Endodermal cell (in vitro differentiated cells): ENCODE measurements at places on chromosomes 7 and 10.

DNA sequence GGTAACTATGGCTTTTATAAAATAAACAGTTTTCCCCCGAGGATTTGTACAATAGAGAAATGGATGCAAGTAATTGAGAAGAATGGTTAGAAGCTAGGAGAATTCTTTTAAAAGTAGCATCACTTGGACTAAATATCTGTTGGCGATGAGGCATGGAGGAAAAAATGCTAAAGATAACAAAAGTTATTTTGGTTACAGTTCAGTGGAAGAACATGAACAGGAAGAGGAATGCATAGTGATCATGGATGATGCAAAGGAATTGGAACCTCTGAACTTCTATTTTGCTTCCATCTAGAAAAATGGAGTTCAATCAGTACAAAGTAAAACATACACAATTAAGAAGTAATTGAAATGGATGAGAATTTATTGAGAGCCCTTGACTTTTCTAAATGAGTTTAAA, 32.9 kb downstream of the ENTPD1 start:
- H3K4me1 ChIP-seq, result peaks cover 6% of the 10 kb centered on the region
- H3K27me3 ChIP-seq, result no peaks in the 10 kb centered on the region
- no peak overlapping the region for H3K27ac ChIP-seq
- DNase-seq, result no peak

DNA sequence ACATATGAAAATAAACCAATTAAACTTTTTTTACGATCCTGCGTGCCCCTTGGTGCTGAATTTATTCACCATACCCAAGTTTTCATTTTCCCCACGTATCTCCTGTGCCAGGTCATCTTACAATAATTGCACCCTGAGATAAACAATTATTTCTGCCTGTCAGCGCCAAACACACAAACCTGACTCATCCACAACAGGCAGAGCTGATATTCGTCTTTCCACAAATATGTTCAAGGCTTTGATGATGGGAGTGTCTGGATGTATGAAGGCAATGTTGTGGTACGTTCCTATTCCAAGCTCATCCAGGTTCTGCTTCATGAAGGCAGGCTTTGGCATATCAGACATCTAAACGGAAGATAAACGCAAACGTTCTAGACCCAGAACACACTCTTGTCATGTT, 45.8 kb upstream of the RHEB start:
- no peaks in the 10 kb centered on the region for H3K27me3 ChIP-seq
- no peak overlapping the region for H3K4me3 ChIP-seq
- H3K4me1 ChIP-seq, result no peaks in the 10 kb centered on the region
- no peak overlapping the region for H3K27ac ChIP-seq
- DNase-seq, result no peak

- no peaks in the 10 kb centered on the region for H3K36me3 ChIP-seq
- H3K4me3 ChIP-seq, result no peak overlapping the region
- H3K4me1 ChIP-seq, result no peaks in the 10 kb centered on the region
- DNase-seq, result no peak
- H3K27ac ChIP-seq, result no peak overlapping the region
These were observed 257.1 kb downstream of the SFMBT2 start for GRCh38 chr10:7153750-7154149.

- DNase-seq, result no peak
- no peak overlapping the region for H3K27ac ChIP-seq
- H3K36me3 ChIP-seq, result no peaks in the 10 kb centered on the region
- H3K4me3 ChIP-seq, result no peak overlapping the region
These were observed 85.4 kb downstream of the CFTR start for GRCh38 chr7:117565226-117565625.

- H3K4me1 ChIP-seq, result peaks cover 2% of the 10 kb centered on the region
- H3K4me3 ChIP-seq, result no peak overlapping the region
- no peaks in the 10 kb centered on the region for H3K36me3 ChIP-seq
- no peaks in the 10 kb centered on the region for H3K27me3 ChIP-seq
These were observed 71.3 kb downstream of the PIP4K2A start for GRCh38 chr10:22643116-22643515.

DNA sequence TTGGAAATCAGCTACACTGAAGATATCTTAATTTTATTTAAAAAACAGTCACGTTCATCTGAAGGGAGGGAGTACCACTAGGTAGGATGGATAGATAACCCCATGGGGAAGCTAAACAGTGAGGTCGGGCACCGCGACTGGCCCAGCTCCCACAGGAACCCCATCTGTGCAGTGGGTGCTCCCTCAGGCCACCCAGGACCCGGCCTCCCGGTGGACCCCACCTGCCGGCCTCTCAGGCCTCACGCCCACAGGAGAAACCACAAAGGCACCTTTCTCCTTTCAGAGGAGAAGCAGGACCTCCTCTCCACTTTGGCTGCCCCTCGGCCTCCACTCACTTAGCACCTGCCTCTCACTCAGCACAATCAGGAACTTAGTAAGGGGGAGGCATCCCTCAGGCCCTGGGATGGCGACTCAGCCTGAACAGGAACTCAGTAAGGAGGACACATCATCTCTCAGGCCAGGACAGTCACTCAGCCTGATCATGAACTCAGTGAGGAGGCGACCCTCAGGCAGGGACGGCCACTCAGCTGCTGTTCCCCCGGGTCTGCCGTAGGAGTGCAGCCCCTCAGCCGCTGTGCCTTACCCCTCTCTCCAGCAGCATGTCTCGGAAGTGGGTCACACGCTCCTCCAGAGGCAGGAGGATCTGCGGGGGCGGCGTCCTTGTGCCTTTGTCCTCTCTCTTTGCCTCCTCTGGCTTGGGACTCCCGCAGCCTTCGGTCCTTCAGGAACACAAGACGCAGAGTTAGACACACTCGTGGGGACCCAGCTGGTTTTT, 195.1 kb downstream of the TCERG1L start:
- DNase-seq, result no peak
- H3K4me1 ChIP-seq, result no peaks in the 10 kb centered on the region
- H3K4me3 ChIP-seq, result no peak overlapping the region
- no peaks in the 10 kb centered on the region for H3K27me3 ChIP-seq
- H3K27ac ChIP-seq, result no peak overlapping the region

GRCh38 chr7:1885465-1886226, 215.6 kb downstream of the ELFN1 start:
- no peak overlapping the region for H3K4me3 ChIP-seq
- H3K27ac ChIP-seq, result no peak overlapping the region
- H3K27me3 ChIP-seq, result no peaks in the 10 kb centered on the region

DNA sequence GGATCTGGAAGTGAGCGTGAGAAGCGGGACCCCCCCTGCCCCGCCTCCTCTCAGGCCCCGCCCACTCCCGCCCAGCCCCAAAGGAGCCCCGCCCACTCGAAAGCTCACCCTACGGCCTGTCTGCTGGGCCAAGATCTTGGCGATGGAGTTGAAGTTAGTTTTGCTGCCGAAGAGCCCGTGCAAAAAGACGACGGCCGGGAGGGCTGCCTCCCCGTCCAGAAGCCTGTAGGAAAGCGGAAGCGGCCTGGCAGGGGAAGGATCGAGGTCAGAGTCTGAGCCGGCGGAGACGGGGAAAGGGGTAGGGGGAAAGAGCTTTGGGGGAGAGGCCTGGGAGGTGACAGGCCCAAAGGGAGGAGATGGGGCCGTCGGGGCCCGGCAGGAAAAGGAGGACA, 386 bp downstream of the ABHD11 start:
- H3K4me1 ChIP-seq, result peaks cover 7% of the 10 kb centered on the region
- DNase-seq, result peak; percentile 90
- peak overlapping the region; percentile 88 for H3K4me3 ChIP-seq
- H3K27ac ChIP-seq, result no peak overlapping the region

- no peaks in the 10 kb centered on the region for H3K36me3 ChIP-seq
- DNase-seq, result no peak
- no peak overlapping the region for H3K27ac ChIP-seq
- no peak overlapping the region for H3K4me3 ChIP-seq
These were observed 60.5 kb downstream of the SORBS1 start for GRCh38 chr10:95500649-95501048.

GRCh38 chr10:44395396-44395795, 10.5 kb upstream of the CXCL12 start:
- DNase-seq, result no peak
- no peak overlapping the region for H3K27ac ChIP-seq
- no peak overlapping the region for H3K4me3 ChIP-seq
- H3K27me3 ChIP-seq, result peaks cover 57% of the 10 kb centered on the region

DNA sequence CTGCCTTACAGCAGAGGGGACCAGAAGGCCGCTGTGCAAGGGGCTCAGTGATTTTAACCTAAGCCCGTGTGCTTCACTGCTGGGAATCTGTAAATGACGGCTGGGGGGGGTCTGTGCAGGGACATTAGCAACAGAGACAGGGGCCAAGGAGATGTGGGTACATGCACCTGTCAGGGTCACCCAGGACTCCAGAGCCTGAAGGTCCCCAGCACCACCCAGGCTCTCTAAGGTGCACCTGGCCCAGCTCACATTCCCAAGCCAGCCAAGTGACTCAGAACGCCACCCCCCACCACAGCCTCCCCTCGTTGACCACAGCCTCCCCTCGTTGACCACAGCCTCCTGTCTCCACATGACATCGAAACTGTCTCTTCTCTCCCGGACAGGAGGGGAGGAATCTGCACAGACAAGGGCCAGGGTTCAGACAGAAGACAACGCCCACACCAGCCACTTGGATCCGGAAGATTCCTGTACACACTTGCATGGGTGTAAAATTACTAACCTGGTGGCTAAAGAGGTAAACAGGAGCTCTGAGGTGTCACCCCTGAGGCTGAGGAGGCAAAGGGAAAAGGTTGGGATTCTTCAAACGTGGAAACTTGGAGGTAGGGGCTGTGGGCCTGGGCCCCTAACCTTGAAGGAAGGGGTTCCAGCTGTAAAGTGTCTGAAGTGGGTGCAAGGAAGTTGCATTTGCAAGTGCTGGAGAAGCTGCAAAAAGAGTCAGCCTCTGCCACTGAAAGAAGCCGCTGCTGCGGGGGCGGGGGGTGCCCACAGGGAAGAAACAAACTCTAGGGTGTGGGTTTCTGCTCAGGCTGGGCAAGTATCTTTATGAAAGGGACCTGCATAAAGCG, 27.0 kb downstream of the CALML3 start:
- H3K4me3 ChIP-seq, result no peak overlapping the region
- H3K27ac ChIP-seq, result no peak overlapping the region
- H3K4me1 ChIP-seq, result no peaks in the 10 kb centered on the region
- DNase-seq, result no peak
- no peaks in the 10 kb centered on the region for H3K27me3 ChIP-seq
- no peaks in the 10 kb centered on the region for H3K36me3 ChIP-seq

- H3K4me1 ChIP-seq, result no peaks in the 10 kb centered on the region
- no peak for DNase-seq
- H3K27me3 ChIP-seq, result no peaks in the 10 kb centered on the region
- no peak overlapping the region for H3K4me3 ChIP-seq
These were observed 377.1 kb upstream of the DPP6 start for GRCh38 chr7:153675131-153675530.

DNA sequence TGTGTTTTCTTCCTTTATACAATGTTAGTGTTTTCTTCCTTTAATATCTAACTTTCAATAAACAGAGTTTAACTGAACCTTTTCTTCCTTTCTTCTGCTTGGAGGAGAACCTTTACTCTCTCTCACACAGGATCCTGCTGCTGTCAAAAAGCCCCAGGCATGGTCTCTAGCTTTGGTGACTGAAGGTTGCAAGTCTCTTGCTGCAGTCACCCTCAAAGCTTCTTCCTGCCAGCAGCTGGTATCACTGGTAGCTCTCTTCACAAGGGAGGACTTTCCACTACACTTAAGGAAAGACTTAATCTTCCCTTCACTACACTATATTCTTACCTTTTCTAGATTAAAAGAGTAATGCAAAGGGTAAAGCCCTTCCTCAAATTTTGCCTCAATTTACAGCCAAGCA, 153.4 kb downstream of the SGMS1 start:
- H3K27me3 ChIP-seq, result no peaks in the 10 kb centered on the region
- H3K4me1 ChIP-seq, result no peaks in the 10 kb centered on the region
- peak overlapping the region; percentile 29 for H3K27ac ChIP-seq
- H3K36me3 ChIP-seq, result no peaks in the 10 kb centered on the region
- no peak overlapping the region for H3K4me3 ChIP-seq

GRCh38 chr10:36462194-36462593, 663.2 kb upstream of the ANKRD30A start:
- H3K4me1 ChIP-seq, result no peaks in the 10 kb centered on the region
- no peaks in the 10 kb centered on the region for H3K36me3 ChIP-seq
- DNase-seq, result no peak
- H3K4me3 ChIP-seq, result no peak overlapping the region
- H3K27ac ChIP-seq, result no peak overlapping the region

DNA sequence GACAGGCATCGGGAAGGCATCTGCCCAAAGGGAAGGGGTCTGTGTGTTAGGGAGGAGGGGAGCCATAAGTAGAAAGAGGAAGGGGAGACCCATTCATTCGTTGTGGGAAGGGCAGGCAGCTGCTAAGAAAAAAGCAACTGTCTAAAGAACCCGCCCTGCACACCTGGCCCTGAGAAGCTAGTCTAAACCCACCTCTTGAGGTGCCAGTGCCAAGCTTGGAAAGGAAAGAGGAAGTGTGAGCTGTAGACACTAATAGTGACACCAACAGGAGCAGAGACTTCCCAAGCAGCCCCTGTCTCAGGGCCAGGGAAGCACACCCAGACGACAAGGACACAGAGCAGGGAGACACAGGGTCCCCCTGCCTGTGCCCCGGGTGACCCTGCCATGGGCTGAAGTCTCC, 40.8 kb upstream of the PRSS58 start:
- DNase-seq, result no peak
- H3K27me3 ChIP-seq, result no peaks in the 10 kb centered on the region
- H3K4me3 ChIP-seq, result no peak overlapping the region

DNA sequence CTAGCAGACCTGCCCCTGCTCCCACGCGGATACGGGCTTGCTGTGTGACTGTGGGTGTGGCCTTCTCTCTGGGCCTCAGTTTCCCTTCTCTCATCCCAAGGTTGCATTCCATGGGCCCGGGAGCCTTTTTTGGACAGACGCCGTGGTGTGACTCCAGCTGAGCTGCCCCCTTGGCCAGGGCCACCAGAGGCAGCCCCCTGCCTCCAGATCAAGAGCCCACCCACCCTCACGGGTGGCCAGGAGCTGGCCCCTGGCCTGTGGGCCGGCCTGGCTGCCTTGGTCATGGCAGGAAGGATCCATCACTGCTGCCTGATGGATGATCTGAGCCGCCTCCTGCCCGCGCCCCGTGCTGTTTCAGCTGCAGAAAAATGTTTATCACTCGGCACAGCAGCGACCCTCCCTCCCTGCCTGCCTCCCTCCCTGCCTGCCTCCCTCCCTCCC, 27.8 kb upstream of the ELFN1 start:
- no peaks in the 10 kb centered on the region for H3K4me1 ChIP-seq
- H3K27me3 ChIP-seq, result no peaks in the 10 kb centered on the region
- no peak overlapping the region for H3K27ac ChIP-seq
- no peaks in the 10 kb centered on the region for H3K36me3 ChIP-seq

DNA sequence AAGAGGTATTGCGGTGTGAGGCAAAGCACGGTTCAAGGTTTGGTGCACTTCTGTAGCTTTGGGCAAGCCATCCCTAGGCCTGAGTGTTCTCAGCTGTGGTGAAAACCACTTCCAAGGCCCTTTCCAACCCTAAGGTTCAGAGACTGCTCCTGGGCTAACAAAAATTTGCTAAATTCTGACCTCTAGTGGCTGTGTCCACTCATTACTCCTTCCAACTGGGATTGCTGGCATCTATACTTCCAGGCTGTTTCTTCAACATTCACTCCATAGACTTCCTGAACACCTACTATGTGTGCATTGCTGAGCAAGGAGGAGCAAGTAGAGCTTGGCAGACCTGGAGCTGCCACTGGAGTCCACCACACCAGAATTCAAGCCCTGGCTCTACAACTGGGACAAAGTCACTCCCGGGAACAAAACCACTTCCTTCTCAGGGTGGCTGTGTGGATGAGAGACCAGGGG, 29.3 kb upstream of the SH3PXD2A start:
- no peak overlapping the region for H3K27ac ChIP-seq
- DNase-seq, result peak; percentile 84
- no peaks in the 10 kb centered on the region for H3K27me3 ChIP-seq
- no peaks in the 10 kb centered on the region for H3K36me3 ChIP-seq
- no peaks in the 10 kb centered on the region for H3K4me1 ChIP-seq
